Activated naive CD8-positive, alpha-beta T cell treated with anti-CD3 and anti-CD28 coated beads, Interleukin-2, amount 50 U/mL, for 24 hours (primary cell): ENCODE measurements at places on chromosomes 16 and 17.

DNA sequence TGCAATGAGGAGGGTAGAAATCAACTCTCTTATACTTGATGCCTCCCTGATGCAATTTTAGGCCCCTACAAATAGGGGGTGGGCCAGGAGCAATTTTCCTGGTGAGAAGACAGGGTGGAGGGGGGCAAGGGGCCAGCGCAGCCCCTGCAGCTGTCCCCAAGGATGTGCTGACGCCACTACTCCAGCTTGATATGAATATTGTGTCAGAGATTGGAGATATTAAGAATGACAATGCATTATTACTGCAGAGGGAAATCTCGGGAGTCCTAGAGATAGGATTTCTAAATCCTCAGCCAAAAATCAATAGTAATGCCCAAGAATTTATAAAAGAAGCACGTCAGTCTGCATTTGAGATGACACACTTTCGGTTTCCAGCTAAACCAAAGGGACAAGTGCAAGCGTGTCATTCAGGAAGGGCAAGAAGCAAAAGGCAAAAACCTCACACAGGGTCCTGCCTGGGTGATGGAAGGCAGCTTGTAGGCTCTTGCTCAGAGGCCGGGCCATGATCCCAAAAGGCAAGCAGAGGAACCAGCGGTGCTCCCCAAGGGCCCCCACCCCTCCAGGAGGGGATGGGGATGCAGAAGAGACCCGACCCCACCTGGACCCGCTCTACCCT is 178.8 kb downstream of the C16orf78 start:
- no peak for DNase-seq

- DNase-seq: no peak
These were observed 159.8 kb upstream of the NOL11 start for GRCh38 chr17:67557921-67558320.

GRCh38 chr16:5027575-5028235 is 6.0 kb downstream of the NAGPA start:
- no peak for DNase-seq

- no peak for DNase-seq
These were observed 32.5 kb upstream of the CDH8 start for GRCh38 chr16:62068747-62069146.

- DNase-seq: no peak
These were observed 599.6 kb downstream of the TMEM114 start for GRCh38 chr16:7990626-7991260.

DNA sequence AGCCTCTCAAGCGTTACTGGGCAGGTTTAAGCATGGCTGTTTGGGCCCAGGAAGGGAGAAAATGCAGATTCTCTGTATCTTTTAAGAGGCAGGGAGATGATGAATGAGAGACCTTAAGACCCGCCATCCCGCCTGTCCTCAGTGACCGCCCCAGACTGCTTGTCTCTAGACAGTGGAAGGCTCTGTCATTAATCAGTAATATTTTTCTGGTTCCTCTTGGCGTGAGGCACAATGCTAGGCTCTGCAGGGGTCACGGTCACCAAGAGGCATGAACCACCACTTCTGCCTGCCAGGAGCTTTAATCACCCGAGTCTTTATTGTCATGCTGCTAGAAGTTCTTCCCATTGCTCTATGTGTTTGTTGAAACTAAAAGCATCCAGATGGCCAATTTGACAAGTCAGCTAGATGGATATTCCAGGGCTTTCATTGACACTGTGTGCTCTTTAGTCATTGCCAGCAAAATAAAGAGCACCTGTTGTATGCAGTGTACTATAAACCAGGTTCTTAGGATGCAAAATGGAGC is 3.2 kb downstream of the SLC6A2 start:
- no peak for DNase-seq
